Fibroblast of lung (primary cell): ENCODE measurements at places on chromosomes 3 and 15. TPM values are rescaled to one million over a fixed set of nuclear protein-coding genes. Genes with fewer than 3 reads are reported as not detected.

The CCR9 gene
- polyA plus RNA-seq, result not detected in 2 replicates

DNA sequence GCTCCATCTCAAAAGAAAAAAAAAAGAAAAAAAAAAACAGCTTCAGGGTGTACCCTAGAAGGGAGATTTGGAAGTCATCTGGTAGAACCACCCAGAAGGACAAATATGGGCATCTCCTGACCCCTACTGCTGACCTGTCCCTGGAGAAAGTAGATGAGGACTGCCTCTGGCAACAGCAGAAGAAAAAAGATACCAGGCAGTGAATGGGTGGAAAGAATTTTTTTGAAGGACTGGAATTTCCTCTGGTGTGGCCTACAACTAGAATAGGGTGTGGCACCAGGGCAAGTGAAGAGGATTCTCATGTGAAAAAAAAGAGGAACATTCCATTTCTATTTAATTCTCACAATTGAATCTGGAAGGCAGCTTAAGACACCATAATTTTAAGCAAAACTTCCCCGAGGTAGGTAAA is 3.1 kb downstream of the ANXA2 start:
- H3K4me3 ChIP-seq, result peak overlapping the region; percentile 70
- H3K27ac ChIP-seq, result peak overlapping the region; percentile 99
- H3K27me3 ChIP-seq, result no peaks in the 10 kb centered on the region
- peaks cover 5% of the 10 kb centered on the region for H3K36me3 ChIP-seq
- no peak for DNase-seq

DNA sequence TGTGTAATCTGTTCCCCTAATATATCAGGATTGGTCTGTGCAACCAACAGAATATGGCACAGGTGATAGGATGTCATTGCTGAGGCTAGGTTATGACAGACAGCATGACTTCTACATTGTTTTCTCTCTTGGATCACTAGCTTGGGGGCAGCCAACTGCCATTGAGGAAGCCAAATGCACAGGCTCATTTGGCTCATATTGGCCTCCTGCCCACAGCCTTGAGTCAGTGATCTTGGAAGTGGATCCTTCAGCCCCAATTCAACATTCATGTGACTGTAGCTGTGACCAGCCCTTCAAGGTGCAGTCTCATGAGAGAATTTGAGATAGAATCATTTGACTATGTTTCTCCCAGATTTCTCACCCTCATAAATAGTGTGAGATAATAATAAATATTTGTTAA is 675.6 kb downstream of the GRM7 start:
- no peaks in the 10 kb centered on the region for H3K27me3 ChIP-seq
- no peaks in the 10 kb centered on the region for H3K4me1 ChIP-seq
- DNase-seq, result no peak
- no peak overlapping the region for H3K4me3 ChIP-seq
- H3K36me3 ChIP-seq, result no peaks in the 10 kb centered on the region

DNA sequence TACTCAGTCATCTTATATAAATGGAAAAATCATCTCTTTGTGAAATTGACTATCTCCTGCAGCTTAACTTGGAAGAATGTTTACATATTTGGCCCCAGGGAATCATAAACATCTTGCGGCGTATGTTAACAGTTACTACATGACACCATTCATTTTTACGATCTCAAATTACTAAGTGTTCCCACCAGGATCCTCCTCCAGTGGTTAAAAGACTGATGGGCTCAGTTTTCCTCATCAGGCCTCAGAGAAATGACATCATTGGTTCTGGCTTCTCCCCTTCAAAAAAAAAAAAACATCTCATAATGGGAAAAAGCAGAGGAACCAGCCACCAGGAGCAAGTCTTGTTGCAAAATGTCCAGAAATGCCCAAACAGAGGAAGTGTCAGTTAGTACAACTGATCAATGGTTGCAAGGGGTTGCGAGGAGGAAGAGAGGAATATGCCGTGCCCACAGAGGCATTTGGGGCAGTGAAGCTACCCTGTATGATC is 70.5 kb upstream of the LIPC start:
- no peaks in the 10 kb centered on the region for H3K27me3 ChIP-seq
- no peaks in the 10 kb centered on the region for H3K36me3 ChIP-seq
- H3K27ac ChIP-seq, result peak overlapping the region; percentile 55
- H3K4me3 ChIP-seq, result no peak overlapping the region
